A549 (cell line): ENCODE measurements at places on chromosomes 7 and 10. TPM values are rescaled to one million over a fixed set of nuclear protein-coding genes. Genes with fewer than 3 reads are reported as not detected.

DNA sequence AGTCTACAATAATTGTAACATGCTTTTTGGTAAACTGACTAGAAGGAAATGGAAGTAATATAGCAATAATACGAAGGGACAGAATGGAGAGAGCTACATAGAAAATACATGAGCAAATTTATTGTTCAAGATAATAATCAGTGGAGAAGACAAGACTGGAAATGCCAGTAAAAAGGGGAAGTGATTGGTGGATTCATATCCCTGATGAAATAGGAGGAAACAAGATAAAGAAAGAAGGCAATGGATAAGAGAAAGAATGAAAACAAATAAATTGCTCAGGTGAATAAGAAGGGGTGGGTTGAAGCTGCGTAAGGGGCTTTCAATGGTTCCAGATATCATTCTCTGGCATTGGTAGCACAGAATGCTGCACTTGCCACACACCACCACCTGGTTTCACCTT, 135.9 kb downstream of the LRRN3 start:
- no peak for DNase-seq

DNA sequence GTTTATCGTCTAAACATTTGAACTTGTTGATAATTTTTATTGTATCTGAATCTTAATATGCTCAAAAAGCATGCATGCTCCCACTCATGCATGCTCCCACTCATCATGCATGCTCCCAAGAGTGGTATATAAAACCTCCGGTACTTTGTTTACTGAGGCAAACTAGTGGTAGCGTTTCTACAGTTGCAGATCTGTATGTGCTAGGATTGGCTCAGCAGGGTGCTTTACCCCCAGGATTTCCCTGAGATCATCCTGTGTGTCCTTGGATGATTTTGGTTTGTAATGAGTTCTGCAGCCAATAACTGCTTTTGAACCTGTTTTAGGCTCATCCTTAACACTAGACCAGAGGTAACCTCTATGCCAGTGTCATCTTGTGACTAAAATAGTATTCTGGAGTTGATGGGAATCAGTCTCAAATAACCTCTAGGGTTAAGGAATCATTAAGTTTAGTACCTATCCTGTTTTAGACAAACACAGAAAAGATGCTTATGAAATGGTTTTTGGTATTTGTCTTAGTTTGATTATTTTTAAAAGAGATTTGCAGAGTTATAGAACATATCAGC, 40.4 kb downstream of the PHTF2 start:
- DNase-seq, result no peak

DNA sequence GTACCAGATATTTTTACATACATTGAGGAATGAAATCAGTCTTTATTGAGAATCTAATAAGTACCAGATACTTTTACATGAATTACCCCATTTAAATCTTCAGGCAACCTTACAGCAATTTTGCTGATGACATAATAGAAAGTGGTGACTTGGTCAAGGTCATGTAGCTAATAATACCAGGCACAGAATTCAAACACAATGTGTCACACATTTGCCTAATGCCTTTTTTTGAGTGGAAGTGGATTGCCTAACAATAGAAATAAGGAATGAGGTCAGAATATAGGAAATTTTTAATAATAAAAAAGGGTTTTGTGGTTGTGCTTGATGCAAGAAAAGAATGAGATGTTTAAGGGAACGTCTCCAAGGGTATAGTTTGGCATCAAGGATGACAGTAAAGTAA, 466.6 kb upstream of the IGFBP3 start:
- no peak for DNase-seq

DNA sequence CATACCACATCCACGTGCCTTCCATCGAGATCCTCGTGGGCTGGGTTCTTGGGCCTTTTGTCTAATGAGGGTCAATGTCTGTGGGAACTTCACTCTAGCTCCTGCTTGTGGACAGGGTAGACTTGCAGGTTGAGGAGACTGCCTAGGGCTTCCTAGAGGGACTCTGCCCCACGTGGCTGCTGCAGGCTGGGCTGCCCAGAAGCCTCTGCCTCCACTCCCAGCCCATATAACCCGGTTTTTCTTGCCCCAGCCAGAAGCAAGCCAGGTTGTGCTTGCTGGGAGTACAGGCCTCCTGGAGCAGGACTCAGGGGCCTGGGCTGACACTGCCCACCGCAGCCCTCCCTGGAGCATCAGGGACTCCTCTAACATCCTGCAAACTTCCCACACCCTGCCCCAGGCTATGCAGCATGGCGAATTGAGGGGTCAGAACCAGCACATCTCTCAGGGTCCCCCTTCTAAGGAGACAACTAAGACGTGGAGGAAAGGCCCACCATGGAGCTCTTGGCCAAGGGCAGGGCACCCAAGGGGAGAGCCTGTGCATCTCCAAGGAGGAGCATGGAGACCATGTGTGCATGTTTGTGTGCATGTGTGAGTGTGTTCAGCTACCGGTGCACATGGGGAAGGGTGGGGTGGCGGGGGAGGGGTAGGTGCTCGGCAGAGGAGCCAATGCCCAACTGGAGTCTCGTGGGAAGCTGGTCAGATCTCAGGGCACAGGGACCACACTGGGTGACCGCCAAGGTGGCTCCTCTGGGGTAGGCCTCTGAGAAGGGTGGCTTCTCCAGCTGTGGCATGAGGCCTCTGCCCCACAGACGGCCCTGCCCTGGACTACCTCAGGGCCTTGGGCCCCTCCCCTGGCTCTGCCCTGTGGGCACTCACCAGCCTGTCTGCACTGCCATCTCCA, 62.6 kb downstream of the RASGEF1A start:
- DNase-seq, result peak; percentile 43

DNA sequence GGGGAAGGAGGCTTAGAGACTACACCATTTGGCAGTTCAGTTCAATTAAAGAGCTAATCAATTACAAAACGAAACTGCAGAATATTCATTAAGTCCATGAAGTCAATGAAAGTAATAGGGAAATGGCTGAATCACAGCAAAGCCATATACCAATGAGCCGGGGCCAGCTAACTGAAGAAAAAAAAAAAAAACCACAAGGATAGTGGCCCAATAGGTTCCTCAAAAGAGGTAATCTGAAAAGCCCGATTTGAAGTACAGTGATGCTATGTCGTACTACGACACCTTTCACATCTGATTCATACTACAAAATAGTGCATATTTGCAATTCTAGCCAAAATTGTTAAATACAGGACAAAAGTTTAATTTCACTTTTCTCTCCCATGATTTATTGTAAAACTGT, 2.5 kb downstream of the ARHGAP12 start:
- no peak for DNase-seq

GRCh38 chr7:27031289-27032172, 64.3 kb downstream of the HOXA1 start:
- no peak for DNase-seq

DNA sequence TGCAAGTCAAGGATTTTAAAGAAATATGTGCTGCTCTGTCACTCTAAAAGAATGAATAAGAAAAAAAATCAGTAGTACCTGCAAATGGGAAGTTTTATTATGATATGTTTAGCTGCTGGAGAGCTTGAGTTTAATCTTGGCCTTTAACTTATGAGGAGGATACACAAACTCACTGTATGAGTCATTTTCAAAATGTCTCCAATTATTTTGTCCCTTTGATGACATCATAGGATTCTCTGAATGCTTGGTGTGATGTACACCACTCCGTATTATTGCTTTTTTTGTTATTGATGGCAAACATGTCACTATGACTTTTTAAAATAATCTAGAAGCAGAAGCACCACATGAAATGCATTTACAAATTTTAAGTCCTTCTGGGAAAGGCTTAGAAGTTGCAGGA, 125.8 kb downstream of the RALA start:
- no peak for DNase-seq

Gene NEURL1
- 0.12 to 0.37 TPM (median 0.26 TPM) in 3 replicates for polyA plus RNA-seq

Gene TMEM270
- not detected in 3 replicates for polyA plus RNA-seq

Gene PRKAR2B
- polyA plus RNA-seq, result 2.7 to 3.6 TPM (median 3.0 TPM) in 3 replicates

Gene INMT
- 0.03 TPM in 1 of 3 replicates, not detected in the others for polyA plus RNA-seq
